ENCODE measurements at places on chromosomes 3 and 15.
A peak's percentile ranks its signal among the peaks of the same experiment; 100 is the strongest.

GRCh38 chr3:70383360-70383831 lies 71.0 kb upstream of the MDFIC2 start:
- no peak for DNase-seq

DNA sequence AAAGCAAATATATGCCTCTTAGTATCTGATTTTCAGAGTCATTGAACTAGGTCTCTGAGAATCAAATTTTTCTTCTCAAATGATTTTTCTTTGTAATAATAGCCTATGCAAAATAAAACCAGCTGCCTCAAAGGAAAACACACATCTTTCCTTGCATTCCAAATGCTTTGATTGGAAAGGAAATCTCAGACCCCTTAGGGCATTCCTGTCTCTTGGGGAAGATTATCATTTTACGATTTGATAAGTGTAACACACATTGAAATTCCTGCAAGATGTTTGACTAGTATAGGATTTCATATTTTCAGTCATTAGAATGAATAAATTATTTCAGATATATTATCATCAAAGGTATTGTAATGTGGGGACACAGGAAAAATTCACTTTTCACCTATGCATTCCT lies 244.8 kb downstream of the EPHA6 start:
- no peak for DNase-seq

- DNase-seq = no peak
These were observed 545.0 kb upstream of the TBL1XR1 start for GRCh38 chr3:177742273-177742672.

GRCh38 chr3:42668793-42669217 lies 15.3 kb downstream of the ZBTB47 start:
- DNase-seq = no peak

DNA sequence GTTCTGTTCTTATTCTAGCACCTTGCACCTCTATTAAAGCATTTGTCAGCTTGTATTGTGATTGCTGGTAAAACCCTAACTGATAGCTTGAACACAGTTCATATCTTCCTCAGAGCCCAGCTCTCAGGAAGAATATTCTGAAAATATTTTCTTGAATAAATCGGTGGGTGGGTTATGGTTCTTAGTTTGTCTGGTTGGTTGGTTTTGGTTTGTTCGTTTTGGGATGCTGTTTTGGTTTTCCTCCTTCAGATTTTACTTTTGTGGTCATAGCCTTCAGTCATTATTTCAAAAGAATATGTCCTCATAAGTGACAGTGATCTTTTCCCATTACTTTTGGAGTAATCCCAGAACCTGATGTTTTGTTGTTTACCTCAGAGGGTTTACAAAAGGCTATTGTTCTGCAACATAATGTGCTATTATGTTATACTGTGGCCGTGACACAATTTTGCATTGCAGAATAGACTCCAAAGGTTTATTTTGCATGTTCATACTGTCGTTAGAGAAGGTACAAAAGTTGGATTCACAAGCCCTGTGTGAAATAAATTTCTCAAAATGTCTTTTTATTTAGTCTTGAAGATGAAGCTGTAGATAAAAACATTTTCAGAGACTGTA lies 2.7 kb upstream of the TMEM87A start:
- no peak for DNase-seq

GRCh38 chr3:27521872-27522265 lies 37.7 kb upstream of the SLC4A7 start:
- no peak for DNase-seq

DNA sequence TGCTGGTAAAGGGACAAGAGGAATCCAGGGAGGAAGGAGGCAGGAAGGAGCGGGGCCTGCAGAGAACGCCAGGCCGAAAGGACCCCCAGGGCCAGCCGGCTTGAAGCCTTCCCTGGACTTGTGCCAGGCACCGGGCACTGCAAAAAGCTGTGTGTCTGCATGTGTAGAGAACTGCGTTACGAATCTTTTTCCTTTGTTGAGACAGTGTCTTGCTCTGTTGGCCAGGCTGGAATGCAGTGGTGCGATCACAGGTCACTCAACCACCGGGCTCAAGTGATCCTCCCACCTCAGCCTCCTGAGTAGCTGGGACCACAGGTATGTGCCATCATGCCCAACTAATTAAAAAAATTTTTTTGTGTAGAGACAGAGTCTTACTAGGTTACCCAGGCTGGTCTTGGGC lies 17.0 kb upstream of the MUC4 start:
- DNase-seq = no peak

DNA sequence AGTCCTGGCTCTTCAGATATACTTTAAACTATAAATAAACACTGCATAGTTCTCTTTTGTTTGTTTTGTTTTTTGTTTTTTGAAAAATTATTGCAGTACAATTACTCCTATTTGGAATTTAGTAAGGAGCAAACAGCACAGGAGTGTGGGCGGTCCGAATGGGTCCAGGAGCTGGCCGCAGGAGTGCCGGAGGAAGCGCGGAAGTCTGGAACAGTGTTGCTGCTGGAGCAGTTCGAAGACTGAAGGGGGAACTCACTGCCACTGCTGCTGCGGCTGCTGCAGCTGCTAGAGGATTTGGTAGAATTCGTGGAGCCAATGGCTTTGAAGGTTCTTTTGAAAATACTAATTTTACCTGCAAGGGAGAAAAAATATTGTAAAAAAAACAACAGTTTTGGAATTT lies 329.9 kb downstream of the ZNF385D start:
- DNase-seq = no peak

DNA sequence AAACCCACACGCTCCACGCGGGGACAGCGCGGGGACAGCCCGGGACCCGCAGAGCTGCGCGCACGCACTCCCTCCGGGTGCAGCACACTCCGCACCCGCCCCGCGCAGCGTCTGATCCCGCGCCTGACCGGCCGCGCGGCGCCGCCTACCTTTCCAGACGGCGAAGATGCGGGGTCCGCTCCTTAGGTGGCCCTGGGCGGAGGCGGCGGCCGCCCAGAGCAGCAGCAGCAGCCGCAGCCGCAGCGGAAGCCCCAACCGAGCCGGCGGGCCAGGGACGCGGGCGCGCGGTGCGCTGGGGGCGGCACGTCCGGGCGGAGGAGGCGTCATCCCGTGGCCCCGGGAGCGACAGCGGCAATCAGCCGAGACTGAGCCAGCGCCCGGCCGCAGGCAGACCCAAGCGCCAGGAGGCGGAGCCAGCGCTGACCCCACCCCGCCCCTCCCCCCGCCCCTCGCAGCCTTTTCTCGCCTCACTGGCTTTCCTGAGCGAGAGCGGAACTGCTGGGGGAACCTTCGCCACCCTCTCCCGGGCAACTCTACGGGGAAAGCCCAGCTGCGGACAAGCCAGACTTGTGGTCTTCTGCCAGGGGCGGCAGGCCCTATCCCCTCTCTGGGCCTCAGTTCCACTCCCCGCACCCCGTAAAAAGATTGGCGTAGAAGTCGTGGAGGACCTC lies at the start of gene SEMA7A:
TSS of gene SEMA7A (minus strand) at position 367 of the 671 bp plus-strand sequence. CDS start at position 327, 40 bp downstream.
- DNase-seq = peak; percentile 86

- no peak for DNase-seq
These were observed 223.2 kb upstream of the THBS1 start for GRCh38 chr15:39357480-39358268.

GRCh38 chr3:57757642-57758297 lies 1.7 kb downstream of the SLMAP start:
- DNase-seq = peak; percentile 42

Data from ELR (cell line).